ENCODE measurements at places on chromosomes 2 and 18.
A peak's percentile ranks its signal among the peaks of the same experiment; 100 is the strongest.

- DNase-seq: no peak
Observed at GRCh38 chr2:218536804-218537494, 31.2 kb downstream of the USP37 start.

GRCh38 chr2:127574656-127575055 is 39.2 kb downstream of the MYO7B start:
- DNase-seq: no peak

- DNase-seq: no peak
Observed at GRCh38 chr2:151716721-151717120, 17.6 kb downstream of the NEB start.

GRCh38 chr18:52441794-52442193 is 101.8 kb downstream of the DCC start:
- no peak for DNase-seq

- DNase-seq: no peak
Observed at GRCh38 chr2:66867063-66867441, 432.1 kb downstream of the MEIS1 start.

GRCh38 chr2:30208453-30208852 is 22.9 kb upstream of the LBH start:
- DNase-seq: no peak

DNA sequence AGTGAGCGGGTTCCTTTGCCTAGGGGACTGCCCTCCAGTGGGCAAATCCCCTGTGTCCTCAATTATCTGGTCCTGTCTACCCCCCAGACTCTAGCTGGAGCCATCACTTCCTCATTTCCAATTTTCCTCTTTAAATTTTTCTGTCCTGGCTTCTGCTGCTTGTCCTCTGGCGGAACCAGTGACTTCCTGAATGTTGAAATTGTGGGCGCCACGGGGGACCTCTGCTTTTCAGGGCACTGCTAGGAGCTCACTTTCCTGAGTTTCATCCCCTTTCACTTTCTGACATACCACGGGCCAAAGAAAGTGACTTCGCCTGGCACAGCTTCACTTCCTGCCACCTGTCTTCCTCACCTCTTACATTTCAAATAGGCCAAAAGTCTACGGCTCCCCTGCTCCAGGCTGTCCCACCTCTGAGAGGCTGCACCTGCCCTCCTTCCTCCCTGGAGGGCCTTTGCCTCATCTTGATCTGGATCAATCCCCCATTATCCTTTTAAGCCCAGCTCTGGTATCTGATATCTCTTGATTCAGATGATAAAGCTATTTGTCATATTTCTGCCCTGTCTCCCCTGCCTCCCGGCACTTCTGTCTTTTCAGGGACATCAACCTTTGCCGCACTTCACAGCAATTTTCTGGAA is 1.4 kb upstream of the MARCO start:
- no peak for DNase-seq

DNA sequence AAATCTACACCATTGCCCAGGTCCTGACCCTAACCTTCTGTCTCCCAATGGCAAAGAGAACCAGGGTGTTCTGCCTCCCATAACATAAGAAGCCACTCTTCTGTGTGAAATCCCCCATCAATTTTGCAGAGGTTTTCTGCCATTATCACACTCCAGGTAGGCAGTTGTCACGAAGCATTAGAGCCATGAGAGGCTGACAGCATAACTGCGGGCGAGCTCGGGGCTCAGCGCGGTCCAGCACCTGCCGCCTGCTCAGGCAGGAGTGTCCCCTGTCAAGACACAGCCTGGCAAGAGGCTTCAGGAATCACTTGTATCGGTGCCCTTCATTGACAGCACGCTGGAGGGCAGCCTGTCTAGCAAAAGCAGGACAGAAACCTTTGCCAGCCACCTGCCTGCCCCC is 251.2 kb downstream of the SATB2 start:
- DNase-seq: no peak

DNA sequence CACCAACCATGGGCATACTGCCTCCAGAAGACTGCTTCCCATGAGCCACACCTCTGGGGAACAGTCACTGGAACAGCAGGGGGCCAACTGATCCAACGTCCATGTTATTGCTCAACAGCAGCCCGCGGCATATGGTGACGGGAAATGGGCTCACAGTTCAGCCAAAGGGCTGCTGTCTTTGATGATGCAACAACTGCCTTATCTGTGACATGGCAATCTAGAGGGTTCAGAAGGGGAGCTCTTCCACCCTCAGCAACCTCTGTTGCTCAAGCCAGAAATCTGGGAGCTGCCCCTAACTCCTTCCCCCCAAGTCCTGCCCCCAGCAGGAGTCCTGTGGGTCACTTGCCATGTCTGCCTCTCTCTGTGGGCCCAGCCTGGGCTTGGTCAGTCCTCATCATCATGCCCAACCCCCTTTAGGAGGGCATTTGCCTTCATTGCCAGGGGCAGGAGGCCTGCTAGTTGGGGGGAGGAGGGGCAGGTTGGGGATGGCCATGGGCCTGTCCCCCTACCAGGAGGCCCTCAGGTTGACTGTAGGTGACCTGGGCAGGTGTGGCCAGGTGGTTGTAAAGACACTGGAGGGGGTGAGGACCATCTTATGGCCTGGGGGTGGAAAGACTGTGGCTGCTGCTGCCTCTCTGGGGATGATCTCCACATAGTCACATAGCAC is 212.9 kb downstream of the CYP26B1 start:
- DNase-seq: peak; percentile 28

- DNase-seq: peak; percentile 74
Observed at GRCh38 chr2:68715353-68716041, 19.1 kb upstream of the ARHGAP25 start.

DNA sequence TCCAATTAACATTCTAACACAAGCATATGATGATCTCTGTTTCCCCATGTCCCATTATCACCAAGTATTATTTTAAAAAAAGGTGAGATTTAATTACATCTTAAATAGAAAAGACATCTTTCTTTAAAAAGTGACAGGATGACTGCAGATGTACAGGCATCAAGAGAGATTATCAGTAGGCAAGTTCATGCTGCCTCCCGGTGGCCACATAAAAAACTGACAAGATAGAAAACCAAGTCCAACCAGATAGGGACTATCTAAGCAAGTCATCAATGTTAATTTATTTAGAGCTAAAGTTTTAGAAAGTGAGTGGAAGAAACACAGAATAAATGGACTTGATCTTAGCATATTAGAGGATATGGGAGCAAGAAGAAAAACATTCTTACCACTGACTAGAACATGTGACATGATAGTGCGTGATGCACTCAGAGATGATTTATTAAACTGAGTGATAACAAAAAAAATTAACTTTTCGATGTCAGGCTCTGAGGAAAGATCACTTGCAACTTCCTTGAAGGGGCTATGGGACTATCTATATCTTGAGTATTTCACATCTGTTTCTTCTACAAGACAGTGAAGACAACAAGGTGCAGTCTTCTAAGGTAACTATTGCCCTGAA is 5.4 kb upstream of the TDRD15 start:
- no peak for DNase-seq

- no peak for DNase-seq
Observed at GRCh38 chr2:223921204-223921603, 23.9 kb downstream of the WDFY1 start.

GRCh38 chr18:2554696-2555095 is 16.6 kb downstream of the METTL4 start:
- DNase-seq: no peak

DNA sequence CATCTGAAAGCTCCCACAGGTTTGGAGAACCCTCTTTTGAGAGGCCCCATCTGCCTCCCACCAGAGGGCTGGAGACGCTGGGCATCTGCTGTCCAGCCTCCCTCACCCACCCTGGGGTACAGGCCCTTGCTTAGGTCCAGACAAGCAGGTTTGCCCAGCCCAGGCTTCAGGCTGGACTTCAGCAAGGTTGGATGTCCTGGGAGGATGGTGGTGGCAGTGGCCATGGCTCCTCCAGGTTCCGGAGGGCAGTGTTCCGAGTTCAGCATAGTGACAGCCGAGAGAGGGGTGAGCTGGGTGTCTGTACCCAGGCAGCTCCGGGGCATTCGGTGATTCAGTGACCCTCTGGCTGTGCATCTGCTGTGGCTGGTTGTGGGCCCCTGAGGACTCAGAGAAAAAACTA is 58.2 kb upstream of the HDAC4 start:
- no peak for DNase-seq

- DNase-seq: no peak
Observed at GRCh38 chr2:85423525-85423924, 5.0 kb downstream of the SH2D6 start.

DNA sequence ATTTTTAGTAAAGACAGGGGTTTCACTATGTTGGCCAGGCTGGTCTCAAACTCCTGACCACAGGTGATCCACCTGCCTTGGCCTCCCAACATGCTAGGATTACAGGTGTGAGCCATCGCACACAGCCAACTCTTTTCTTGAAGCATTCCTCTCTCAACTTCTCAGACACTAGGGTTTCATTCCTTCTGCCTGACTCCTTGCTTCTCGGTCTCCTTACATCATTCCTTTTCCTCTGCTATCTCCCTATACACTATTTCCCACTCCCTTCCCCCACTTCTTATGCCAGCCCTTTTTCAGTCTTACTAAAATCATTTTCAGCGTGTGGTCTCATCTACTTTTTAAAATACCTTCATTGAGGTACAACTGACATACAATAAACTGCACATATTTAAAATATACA is 6.1 kb downstream of the SOS1 start:
- DNase-seq: no peak

GRCh38 chr2:71555798-71556454 is 102.6 kb downstream of the DYSF start:
- DNase-seq: no peak

DNA sequence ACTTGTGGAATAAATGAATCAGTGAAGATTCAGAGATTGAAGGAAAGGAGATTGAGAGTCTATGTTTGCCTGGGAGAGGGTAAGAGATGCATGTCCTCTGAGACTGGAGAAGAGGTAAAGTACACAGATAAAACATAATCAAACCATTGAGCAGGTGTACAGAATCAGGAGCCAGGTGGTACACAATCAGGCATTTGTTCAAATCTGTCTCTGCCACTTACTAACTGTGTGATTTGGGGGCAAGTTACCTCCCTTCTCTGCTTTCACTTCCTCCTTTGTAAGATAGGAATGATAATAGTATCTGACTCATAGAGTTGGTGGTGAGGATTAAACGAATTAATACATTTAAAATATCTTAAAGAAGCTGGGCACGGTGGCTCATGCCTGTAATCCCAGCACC is 94.0 kb downstream of the CDK15 start:
- DNase-seq: no peak

- DNase-seq: no peak
Observed at GRCh38 chr2:151651274-151651673, 83.0 kb downstream of the NEB start.

- DNase-seq: no peak
Observed at GRCh38 chr18:11002796-11003195, 146.6 kb downstream of the PIEZO2 start.

DNA sequence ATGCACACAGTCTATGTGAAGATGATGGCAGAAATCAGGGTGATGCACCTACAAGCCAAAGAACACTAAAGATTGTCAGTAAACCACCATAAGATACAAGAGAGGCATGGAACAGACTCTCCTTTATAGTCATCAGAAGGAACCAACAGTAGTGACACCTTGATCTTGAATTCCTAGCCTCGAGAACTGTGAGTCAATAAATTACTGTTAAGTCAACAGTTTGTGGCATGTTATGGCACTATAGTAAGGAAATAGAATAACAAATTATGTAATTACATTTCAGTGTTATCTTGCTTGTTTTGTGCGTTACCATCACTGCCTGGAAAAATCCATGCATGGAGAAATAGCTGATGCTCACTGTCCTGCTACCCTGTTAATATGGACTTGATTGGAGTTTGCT is 110.2 kb upstream of the LRP1B start:
- no peak for DNase-seq

DNA sequence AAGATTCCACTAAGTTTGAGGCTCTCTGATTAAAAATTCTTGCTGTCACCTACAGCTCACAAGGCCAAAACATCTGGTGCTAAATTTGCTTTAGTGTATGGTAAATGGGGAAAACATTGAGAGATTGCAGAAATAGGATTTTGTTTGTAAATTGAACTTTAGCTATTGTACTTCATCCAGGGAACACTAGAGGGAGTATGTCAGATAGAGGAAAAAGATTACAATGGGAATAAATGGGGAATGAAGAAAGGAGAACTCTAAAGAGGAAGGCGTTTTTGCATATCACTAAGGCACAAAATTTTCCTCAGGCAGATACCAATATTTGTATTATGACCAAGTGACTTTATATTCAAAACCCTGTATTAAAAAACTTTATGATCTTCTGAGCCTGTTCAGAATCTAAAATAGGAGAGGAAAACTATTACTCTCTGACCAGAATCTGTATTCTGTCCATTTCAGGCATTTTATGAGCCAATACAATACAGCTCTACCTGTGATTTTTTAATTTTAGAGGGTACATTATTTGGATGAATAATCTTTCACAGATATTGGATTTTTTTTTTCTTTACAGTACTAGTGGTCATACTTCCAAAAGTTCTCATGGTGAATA is 52.3 kb upstream of the ITGB6 start:
- DNase-seq: no peak

- DNase-seq: no peak
Observed at GRCh38 chr18:37304012-37304680, 261.5 kb downstream of the CELF4 start.

GRCh38 chr2:155872396-155872795 is 460.1 kb downstream of the NR4A2 start:
- no peak for DNase-seq

GRCh38 chr2:196546151-196546919 is 93.2 kb upstream of the CCDC150 start:
- no peak for DNase-seq

- no peak for DNase-seq
Observed at GRCh38 chr2:380221-380620, 92.3 kb upstream of the ALKAL2 start.

GRCh38 chr2:85326406-85327159 is 1.2 kb downstream of the TGOLN2 start:
- peak; percentile 24 for DNase-seq

- no peak for DNase-seq
Observed at GRCh38 chr2:240789051-240789453, 31.0 kb downstream of the KIF1A start.

GRCh38 chr2:28995765-28996750 is 15.0 kb downstream of the TOGARAM2 start:
- no peak for DNase-seq

GRCh38 chr2:46669996-46670793 is 190.8 kb downstream of the TMEM247 start:
- no peak for DNase-seq

DNA sequence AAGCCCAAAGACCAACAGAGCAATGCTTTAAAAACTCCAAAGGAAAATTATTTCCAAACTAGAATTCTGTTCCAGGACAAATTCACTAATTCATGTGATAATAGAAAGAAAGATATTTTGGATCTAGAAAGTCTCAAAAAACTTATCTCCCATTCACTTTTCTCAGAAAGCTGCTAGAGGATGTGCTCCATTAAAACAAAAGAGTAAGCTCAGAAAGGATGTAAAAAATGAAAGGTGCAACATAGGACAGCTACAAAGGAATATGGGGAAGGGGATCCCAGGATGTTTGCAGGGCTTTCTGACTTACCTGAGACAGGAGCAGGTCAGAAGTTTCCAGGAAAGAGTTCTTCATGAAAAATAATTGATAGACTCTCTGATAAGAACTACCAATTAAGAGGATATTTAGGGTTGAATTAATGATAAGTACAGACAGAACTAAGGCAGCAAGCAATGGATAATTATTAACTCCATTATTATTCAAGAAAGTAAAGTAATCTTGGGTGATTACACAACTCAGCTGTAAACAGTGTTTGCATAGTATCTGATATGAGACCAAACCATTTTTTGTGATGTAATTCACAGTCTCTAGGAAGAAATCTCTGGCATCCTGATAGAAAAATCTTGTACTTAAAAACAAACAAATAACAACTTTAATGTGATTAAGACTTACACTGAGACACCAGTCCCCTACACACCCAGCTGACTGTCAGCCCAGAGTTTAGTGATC is 20.9 kb downstream of the LYG1 start:
- DNase-seq: no peak
